ENCODE measurements at places on chromosomes 6 and 20.

GRCh38 chr6:125102411-125102810, 51.2 kb upstream of the TPD52L1 start:
- DNase-seq = no peak

DNA sequence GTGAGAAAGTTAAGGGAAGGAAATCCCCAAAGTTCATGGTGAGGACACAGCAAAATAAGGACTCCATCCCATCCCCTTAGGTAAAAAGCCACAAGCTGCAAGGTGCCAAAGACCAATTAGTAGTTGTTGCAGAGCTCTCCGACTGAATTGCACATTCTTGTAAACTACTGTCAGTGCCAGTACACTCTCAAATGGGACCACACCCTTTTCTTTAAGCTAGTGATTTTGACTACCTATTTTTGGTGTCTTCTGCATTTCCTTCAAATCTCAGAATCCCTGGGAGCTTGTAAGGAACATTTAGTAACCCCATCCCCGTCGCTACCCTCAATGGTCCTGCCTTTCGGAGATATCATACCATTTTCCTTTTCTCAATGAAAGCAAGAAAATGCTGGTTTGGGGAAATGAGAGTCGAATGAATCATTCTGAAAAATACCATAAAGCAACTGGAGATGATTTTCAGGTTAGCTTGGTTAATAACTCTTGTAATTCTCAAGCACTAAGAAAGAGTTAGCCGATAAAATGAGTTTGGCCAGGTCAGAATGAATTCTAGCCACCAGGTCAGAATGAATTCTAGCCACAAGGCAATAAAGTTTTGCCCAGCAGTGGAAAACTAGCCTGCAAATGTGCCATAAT, 5.2 kb upstream of the HMGN3 start:
- DNase-seq = no peak

GRCh38 chr20:62533591-62534495, 58.0 kb upstream of the GATA5 start:
- no peak for DNase-seq

DNA sequence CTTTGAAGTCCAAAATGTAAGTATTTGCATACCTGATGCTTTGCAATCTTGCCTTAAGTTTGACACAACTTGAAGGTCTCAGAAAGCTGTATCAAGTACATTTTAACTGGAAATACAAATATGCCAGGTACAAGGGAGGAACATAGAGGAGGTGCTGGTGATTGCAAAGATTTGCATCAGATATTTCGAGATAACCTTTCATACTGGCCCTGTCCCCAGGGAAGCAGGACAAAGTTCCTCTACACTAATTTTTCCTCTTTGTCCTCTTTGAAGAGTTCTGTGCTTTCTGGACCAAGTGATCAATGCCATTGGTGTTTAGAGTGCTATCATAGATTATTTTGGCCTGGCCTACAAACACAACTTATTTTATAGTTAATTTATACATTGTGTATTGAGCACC, 686.1 kb downstream of the HACE1 start:
- DNase-seq = no peak

- DNase-seq = no peak
Observed at GRCh38 chr6:36749829-36750489, 52.3 kb downstream of the RAB44 start.

- DNase-seq = no peak
Observed at GRCh38 chr6:90895299-90896074, 308.6 kb upstream of the MAP3K7 start.

GRCh38 chr6:42199106-42199981, 4.6 kb upstream of the GUCA1B start:
- no peak for DNase-seq

- no peak for DNase-seq
Observed at GRCh38 chr6:108744996-108745395, 103.2 kb upstream of the ARMC2 start.

- DNase-seq = no peak
Observed at GRCh38 chr6:45094831-45095230, 233.3 kb upstream of the RUNX2 start.

DNA sequence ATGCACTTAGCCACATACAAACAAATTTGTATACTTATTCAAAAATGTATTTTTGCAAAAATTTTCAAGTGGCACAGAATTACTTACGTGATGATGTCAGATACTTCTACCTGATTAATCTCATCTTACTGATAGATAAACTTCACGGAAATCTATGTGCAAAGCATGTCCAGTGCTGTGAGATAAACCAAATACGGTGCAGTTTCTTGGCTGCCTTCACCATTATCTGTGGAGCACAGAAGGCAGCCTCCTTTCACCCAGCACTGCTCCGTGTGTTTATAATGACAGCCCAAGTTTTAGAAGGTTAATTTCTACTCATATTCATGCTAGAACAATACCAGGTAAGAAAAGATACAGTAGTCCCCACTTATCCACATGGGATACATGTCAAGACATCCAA, 59.0 kb upstream of the PDE10A start:
- no peak for DNase-seq

DNA sequence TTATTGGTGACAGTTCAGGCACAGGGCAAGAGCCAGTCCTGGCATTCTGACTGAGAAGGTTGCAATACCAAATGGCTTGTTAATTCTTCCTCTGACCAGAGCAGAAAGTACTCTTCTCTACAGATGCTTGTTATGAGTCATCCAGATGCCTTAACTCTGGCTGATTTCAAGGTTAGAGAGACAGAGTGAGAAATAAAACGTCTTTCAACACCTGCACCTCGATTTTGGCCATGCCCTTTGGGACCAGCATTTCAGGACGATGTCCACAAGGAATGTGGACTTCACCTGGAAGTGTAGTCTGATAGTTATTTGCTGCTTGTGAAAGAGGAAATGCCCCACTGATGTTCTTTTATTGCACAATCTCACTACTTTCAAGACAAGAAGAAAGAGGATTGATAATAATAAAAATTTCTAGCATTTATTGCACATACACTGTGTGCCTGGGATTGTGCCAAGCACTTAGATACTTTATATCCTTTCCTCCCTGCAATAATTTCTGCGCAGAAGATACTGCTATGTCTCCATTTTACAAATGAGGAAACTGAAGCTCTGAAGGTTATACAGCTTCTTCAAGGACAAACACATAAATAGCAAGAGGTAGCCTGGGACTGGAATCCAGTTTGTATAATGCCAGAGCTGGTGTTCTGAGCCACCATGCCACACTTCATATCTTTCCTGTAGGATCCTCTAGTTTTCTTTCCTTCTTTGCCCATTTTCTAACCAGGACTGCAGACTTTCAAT, 33.5 kb upstream of the MCM3 start:
- DNase-seq = no peak

DNA sequence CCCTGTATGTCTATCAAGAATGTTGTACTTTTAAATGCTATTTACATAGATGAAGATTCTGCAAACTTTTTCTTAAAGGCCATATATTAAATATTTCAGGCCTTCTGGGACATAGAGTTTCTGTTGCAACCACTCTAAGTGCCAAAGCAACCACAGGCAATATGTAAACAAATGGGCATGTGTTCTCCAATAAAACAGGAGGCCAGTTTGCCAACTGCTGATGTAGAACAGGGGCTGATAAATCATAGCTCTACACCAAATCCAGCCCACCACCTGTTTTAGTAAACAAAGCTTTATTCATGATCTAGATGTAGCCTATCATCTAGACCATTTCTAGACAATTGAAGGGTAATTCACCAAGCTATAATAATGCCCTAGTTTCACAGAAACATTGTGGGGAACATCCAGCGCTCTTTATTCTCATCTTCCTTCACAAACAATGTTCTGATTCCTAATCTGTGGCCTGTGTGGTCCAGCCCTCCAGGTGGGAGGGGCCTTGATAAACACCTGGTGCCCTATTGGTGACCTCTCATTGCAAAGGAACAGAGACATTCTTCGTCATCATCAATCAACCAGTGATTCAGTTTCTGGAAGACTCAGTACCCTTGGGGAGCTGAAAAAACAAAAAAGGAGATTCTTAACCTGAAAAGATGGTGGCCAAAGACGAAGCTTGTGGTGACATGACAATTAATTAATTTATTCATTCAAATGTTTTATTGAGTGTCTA, 80.2 kb downstream of the PREP start:
- no peak for DNase-seq

DNA sequence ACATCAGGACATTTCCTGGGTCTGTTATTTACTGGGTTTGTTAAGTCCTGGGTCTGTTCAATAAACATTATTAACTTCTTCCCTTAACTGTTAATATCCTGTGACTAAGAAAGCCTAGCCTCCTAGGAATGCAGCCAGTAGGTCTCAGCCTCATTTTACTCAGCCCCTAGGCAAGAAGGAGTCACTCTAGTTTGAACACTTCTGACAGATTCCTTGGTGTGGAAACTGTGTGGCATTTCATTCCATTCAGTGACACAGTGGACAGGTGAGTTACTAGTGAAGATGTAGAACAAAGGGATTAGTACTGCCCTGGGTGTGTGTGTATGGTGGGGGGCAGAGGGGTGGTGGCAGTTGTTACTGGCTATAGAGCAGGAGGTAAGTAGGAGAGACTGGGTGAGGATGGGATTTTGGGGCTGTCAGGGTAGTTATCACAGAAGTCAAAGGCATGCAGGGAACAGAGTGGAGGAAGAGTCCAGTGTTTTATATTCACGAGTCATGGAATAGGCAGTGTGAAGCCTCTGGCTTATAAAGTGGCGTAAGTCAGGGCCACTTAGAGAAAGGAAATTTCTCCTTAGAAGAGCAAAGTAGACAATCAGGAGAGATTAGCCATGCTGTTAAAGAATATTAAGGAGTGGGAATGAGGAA, 28.4 kb downstream of the RNF182 start:
- no peak for DNase-seq
